ENCODE measurements at places on chromosomes 4 and X.

DNA sequence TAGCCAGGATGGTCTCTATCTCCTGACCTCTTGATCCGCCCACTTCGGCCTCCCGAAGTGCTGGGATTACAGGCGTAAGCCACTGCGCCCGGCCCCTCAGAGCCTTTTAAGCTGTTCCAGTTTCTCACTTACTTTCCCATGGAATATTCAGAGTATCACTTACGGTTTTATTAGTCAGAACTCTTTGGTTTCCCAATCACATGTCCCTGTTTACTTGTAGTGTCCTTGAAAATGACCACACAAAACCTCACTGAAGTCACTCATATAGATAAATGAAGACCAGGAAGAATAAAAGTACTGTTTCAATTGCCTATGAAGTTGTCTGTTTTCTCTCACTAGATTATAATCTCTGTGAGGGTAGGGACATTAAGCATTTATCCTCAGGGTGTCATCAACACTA is 217.2 kb upstream of the HCCS start:
- DNase-seq = no peak

DNA sequence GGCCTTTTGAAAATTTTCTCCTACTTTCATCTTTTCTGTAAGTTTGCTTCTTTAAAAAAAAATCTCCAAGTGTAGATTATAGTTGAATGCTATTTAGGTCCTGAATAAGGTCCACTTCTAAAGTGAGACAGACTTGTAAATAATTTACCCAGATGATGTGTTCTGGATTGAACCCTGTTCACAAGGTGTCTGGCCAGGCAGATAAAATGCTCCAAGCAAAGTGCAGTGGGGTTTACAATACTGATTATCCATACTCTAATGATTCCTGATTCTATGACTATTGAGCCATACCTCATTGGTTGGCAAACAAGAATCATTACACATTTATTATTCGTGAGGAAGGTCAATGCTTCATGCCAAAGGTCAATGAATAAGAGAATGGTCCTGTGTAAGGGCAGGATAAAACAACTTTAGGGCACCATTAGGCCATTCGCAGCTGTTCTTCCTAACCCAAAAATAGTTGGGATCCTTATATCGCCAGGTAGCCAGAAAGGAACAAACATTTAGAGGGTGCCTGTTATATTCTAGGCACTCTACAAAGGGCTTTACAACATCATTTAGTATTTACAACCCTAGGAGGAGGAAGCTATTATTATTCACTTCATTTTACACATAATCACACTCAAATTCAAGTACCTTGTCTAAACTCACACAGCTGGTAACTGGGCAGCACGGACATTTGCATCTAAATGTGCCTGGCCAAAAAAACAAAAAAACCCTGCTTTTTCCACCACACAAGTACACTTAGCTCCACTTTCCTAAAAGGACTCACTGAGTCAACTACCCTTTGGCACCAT is 18.6 kb upstream of the SAT1 start:
- DNase-seq = no peak

DNA sequence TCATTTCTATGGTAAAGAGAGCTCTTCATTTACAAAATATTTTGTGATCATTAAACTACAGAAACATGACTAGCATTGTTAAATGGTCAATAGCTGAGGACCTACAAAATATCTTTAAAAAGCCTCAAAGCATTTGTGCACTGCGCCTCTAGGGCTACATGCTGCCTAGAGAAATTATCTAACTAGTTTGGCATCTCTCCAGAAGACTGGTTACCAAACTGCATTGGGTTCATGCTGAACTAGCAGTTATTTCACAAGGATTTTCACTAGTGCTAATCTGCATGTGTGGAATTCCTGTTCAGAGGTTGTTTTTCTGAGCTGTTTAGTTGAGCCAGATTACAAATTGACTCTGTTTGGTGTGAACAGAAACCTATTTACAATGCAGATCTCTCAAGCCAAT is 58.5 kb upstream of the PITX2 start:
- DNase-seq = no peak

- no peak for DNase-seq
Measured at GRCh38 chr4:111961809-111962208, 183.4 kb upstream of the FAM241A start.

- no peak for DNase-seq
Measured at GRCh38 chr4:185344743-185345538, 50.8 kb downstream of the LRP2BP start.

DNA sequence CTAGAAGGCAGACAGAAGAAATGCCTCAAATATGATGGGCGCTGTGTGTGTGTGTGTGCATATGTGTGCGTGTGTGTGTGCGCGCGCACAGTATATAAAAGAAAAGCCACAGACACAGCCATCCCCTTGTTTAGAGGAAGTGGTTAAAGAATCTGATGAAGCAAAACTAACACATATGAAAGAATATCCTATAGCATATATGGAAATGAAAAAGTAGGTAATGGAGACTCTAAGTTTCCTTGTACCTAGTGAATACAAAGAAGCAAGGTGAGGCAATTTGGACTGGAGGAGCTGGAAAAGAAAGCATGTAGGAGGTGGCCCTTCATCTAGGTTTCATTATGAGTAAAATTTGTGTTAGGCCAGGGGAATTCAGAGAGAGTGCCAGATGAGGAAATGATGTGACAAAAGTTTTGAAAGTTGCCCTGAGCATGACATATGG is 58.6 kb upstream of the MCF2 start:
- no peak for DNase-seq

GRCh38 chr4:88524171-88524570 is 595 bp upstream of the PYURF start:
- no peak for DNase-seq

GRCh38 chr4:123503698-123504363 is 107.2 kb downstream of the SPRY1 start:
- no peak for DNase-seq

- no peak for DNase-seq
Measured at GRCh38 chr4:71243091-71243833, 95.6 kb upstream of the SLC4A4 start.

DNA sequence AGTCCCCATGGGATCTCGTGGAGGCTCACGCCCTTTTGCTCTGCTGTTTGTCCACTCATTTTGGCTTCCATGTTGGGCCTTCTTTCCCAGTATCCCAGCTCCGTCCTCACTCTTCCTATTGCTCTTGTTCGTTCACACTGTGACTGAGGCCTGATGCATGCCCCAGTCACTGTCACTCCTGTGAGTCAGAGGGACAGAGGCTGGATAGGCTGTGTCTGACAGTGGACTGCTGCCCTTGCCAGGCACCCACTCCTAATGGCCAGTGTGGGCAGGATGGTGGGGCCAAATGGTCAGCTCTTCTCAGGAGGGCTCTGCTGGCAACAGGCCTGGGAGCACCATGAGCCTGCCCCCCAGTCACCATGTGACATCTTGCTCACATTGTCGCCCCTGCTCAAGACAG is 40.0 kb downstream of the HADH start:
- no peak for DNase-seq

DNA sequence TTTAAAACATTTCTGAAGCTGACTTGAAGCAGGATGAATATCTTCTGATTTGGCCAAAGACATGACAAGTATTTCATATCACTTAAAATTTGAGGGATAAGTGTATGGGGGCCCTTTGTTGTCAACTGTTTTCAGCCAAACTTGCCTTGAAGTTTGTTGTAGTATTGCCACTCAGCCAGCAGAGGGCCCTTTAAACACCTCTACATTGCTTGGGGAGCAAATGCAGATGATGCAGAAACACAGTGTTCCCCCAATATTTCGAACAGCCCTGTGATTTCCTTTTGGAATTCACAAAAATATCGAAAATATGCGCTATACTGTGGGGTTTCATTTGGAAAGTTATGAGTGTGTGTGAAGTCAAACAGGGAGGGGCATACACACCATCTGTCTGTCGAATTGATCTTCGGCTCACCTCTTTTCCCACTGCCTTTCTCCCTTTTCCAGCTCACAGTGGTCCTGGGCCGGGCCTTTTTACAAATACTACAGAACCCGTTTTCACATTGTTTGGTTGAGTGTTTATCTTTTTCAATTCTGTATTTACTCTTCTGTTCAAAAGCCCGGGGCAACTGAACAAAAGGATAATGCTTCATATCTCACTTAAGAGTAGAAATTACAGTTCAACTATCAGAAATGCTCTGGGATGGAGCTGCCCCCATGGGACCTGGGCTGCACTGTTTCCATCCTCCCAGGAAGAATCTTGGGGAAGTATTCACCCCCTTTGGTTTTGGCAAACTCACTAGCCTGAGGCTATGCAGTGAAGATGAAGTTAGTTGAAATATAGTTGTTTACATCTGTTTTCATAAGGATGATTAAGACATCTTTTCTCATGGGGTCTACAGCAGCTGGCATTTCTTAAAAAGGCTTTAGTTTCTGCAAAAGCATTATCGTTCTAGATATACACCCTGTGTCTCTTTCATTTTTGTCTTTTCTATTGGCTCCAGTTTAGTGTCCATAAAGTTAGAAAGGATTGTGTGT is 137.6 kb downstream of the EGF start:
- no peak for DNase-seq

DNA sequence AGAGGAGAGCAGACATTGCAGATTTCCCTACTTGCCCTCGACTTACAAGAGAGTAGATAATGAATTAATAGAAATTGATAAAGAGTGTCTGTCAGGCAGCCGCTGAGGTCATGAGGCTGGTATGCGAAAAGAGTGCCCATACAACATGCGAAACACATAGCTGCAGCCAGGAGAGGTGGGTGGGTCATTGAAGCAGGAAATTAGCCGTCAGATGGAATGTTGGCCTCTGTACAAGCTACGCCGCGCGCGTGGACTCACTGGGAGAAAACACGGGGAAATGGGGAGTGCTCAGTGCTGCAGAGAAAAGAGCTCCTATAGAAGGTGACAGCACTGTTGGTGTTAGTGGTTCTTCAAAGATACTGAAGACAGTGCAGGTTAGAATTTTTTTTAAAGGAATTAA is 125.1 kb downstream of the RAPGEF2 start:
- peak; percentile 70 for DNase-seq

- DNase-seq = no peak
Measured at GRCh38 chr4:74539044-74539790, 94.3 kb downstream of the AREG start.

GRCh38 chr4:95536650-95537049 is 12.1 kb downstream of the UNC5C start:
- no peak for DNase-seq

DNA sequence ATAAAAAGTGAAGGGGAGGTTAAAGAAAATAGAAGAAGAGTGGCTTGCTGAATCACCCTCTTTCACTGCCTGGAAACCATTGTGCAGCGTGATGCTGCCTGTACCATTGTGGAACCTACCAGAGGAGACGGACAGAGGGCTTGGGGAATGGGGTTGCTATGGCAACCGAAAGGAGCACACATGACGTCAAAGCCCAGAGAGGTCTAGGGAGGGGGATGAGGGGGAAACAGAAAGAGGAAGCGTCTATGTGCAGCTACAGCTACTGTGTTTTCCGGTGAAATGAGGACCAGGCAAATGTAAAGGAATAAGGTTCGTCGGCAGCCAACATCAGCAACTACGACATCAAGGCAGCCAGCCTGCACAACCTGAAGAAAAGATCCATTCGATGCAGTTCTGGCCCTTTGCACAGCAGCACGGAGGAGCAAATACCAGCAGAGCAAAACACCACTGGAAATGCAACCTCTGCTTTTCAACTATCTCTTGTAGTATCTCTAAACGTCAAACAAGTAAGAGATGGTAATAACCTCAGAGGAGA is at the start of gene MAPK10:
TSS of gene MAPK10 (minus strand) at position 110 of the 535 bp plus-strand sequence.
- DNase-seq = peak; percentile 70

GRCh38 chrX:39242187-39242586 is 440.9 kb downstream of the MID1IP1 start:
- DNase-seq = no peak

DNA sequence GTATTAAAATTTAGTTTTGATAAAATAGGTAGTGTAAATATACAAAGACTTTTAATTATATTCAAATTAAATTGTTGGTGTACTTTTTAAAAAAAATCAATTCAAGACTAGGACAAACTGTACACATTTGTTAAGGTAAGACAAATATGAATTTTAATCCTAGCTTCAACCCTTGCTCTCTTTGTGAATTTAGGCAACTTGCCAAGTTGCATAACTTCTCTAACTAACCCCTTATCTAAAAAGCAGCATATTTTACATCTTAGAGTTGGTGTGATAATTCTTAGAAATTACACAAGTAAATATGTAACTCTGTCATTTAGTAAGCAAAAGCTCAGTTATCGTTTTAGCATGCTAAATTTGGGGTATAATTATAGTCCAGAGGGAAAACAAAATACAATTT is 78.1 kb upstream of the FSTL5 start:
- DNase-seq = no peak

GRCh38 chr4:773214-773613 is 52.7 kb downstream of the CPLX1 start:
- no peak for DNase-seq

DNA sequence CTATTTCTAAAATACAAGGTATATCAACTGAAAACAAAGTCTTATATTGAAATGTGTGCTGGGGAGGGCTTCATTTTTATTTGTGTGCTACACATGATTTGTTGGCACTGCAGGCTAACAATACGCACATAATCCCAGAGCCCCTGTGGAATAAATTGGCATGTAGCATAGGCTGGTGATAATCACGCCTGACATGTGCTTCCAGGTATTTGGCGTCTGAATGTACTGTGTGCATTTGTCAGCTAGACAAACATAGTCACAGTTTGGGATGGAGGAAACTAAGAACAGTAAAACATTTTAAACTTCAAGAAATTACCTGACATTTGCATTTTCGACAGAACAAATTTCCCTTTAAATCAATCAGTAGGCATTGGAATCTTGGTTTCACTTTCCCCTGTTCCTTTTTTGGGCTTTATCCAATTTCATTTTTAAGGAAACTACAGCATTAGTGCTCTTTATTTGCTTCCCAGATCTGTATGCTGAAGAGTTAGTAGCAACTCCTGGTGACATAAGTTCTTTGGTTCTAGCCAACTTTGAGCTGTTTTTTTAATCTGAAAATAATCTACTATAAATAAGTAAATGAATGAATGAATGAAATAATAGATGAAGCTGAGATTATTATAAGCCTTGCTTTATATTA is 472.3 kb downstream of the PDHA2 start:
- no peak for DNase-seq

DNA sequence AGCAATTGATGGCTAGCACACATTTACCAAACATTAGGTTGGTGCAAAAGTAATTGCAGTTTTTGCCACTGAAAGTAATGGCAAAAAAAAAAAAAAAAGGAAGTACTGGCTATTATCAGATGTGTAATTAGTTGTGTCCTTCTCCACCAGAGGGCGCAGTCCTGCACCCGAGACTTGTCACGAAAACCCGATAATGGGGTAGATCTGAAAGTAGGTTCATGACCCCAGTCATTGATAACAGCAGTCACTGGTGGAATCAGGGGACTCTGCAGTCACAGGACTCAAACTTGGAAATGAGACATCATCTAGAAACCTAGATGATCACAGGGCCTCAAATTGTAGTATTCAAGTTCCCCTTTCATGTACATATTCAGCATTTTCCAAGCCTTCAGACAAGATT is 13.1 kb upstream of the ACOT9 start:
- no peak for DNase-seq

Data from left forelimb (tissue), 1 donor.